AG08396 (cell line): ENCODE measurements at places on chromosomes 3 and 15.

DNA sequence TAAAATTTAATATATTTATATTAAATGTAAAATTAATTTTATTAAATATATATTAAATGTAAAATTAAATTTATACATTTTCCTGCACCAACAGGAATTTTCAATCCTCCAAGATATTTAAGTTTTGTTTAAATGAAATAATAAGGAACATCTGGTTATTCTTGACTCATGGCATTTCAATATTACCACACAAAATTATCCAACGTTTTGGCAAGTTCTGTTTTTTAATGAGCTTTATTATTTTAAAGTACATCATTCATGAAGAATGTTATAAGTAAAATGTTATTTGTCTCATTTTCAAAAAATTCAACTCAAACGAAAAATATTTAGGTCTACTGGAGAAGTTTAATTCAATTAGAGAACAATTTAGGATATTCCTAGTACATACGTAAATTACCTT lies 811.4 kb downstream of the NAALADL2 start:
- no peak for DNase-seq

- peak; percentile 4 for DNase-seq
These were observed 12.7 kb downstream of the GRM2 start for GRCh38 chr3:51719410-51720025.

GRCh38 chr3:197256836-197257444 lies 41.5 kb downstream of the DLG1 start:
- DNase-seq, result peak; percentile 11

DNA sequence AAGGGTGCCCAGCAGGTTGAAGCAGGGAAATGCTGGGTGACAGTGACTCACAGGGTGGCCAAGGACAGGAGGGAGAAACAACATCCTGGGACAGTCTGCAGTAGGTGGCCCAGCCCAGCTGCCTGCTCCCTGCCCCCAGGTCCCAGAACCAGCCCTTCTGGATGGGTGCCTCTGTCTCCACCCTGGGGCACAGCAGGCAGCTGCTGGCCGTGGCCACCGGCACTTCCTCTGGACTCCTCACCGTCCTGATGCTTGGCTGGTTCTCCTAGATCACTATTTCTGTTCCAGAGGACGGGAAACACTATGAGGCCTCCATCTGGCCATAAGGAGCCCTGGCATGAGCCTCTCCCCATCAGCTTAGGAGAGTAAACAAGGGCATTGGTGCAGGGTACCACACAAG lies 258.9 kb downstream of the XXYLT1 start:
- no peak for DNase-seq

DNA sequence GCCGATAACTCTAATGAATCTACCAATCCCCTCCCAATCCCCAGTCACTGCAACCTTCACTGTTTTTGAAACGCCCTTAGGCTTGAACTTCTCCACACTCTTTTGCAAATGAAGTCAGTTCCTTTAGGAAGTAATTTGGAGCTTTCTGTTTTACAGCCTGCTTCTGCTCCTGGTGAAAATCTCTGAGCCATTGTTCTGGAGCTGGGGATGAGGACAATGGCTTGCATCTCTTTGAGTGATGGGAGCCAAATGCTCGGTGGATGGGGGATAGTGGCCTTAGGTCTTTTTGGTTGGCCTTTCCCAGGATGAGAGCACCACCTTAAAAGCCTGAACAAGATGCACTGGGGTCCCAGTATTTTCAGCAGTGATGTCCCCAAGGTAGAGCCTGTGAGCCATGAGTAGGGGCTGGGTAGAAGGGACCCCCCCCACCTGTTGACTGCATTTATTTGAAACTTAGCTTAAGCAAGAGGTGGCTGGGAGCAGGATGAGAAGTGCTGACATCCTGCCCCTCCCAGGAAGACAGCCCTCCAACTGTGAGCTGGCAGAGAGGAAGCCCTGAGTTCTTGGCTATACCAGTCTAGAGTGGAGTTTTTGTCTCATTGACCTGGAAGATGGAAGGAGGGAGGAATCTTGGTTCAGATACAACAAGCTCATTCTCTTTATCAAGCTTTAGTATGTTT lies 7.6 kb upstream of the MYO5C start:
- DNase-seq, result no peak
